KG1 (cell line): ENCODE measurements at places on chromosomes 2 and 18.

DNA sequence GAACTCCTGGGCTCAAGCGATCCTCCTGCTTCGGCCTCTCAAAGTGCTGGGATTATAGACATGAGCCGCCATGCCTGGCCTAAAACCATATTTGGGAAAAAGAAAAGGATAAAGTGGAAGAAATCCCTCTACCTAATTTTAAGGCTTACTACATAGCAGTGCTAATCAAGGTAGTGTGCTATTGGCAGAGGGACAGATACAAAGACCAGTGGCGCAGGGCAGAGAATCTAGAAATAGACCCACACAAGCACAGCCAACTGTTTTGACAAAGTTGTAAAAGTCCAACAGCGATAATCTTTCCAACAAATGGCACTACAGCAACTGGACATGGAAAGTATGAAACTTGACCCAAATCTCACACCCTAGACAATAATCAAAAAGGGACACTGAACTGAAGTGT lies 138.4 kb downstream of the TFCP2L1 start:
- no peak for DNase-seq

DNA sequence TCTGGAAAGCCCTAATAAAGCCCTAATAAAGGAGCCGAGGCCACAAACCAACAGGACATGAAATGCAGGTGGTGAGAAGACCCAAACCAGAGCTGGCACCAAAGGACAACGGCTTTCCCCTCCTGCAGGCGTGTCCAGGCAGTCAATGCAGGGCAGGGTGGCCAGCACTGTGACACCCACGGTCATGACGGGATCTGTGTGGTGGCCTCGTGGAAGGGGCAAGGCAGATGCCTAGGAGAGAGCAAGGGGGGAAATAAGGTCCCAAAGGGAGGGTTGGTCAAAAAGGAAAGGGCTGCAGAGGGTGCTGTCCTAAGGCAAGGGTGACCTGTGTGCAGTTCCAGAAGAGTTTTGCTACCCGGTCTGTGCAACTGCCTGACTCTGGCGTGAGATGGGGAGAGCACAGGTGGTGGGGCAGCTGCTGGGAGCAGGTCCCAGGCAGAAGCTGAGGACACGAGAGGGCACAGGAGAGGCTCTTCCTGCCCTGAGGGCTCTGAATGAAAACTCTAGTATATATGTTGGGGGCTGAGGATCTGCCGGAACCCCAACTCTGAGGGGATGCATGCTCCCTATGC lies 156.7 kb downstream of the TPO start:
- DNase-seq, result no peak

GRCh38 chr18:2656237-2656980 lies 883 bp downstream of the SMCHD1 start:
- no peak for DNase-seq

DNA sequence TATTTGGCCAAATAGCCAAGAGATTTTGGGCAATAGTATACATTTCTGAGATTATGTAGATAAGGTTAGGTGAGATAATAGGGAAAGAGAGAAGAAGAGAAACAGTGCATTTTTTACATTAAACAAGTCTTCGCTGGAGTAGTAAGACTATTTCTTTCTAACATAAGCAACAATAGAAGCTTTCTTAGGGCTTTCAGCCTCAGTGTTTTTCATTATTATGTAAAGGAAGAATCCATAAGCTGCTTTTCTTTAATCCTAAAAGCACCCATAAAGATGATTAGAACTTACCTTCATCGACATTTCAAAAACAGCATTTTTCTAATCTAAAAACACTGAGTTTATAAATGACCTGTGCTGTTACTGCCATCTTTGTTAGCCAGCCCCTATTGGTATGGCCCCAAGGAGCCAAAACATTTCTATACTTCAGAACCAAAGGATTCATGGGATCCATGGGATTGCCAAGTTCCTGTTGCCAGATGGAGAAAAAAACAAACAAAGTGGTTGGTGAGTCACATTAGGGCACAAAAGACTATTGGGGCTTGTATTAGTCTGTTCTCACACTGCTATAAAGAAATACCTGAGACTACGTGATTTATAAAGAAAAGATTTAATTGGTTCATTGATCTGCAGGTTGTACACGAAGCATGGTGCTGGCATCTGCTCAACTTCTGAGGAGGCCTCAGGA lies 88.2 kb downstream of the SCG2 start:
- no peak for DNase-seq

- DNase-seq, result no peak
Measured at GRCh38 chr2:174692256-174692919, 71.9 kb downstream of the CHRNA1 start.

DNA sequence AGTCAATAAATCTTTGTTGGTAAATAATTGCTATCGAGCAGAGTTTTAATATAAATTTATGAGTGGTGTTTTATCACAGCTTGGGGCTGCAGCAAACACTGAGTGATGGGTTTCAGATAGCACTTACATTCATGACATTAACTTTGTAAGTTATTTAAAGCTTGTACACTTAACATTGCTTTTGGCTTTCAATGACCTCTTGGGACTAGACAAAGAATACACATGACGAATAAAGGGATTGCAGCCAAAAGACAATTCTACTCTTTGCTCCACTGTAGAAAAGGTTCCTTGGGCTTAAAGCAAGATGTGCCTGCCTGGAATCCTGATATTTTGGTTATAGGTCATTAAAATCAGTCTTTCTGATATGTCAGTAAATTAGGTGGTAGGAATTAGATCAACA lies 299.5 kb downstream of the GBX2 start:
- no peak for DNase-seq

GRCh38 chr2:206971805-206972204 lies 32.5 kb downstream of the CPO start:
- no peak for DNase-seq

GRCh38 chr2:176683618-176684111 lies 414.4 kb downstream of the MTX2 start:
- no peak for DNase-seq

- DNase-seq, result no peak
Measured at GRCh38 chr2:25265001-25265400, 76.7 kb downstream of the DNMT3A start.

GRCh38 chr18:75255094-75255493 lies 44.5 kb downstream of the TSHZ1 start:
- no peak for DNase-seq

- no peak for DNase-seq
Measured at GRCh38 chr2:170991398-170992182, 62.5 kb downstream of the GORASP2 start.

DNA sequence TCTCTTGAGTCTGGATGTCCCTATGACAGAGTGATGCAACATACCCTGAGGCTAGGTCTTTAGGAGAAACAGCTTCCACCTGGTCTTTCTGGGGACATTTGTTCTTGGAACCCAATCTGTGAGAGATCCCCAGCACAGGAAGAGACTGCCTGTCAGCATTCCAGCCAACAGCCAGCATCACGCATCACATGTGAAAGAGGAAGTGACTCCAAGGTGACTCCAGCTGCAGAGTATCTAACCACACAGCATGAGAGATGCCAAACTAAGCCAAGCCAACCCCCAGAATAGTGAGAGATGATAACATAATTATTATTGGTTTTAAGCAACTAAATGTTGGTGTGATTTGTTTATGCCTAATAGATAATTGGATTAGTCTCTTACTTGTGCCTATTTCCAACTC lies 35.7 kb downstream of the C18orf63 start:
- DNase-seq, result no peak

GRCh38 chr2:204183608-204184007 lies 247.0 kb downstream of the ICOS start:
- no peak for DNase-seq

GRCh38 chr2:88590998-88591613 lies 36.2 kb downstream of the EIF2AK3 start:
- DNase-seq, result peak; percentile 25

- DNase-seq, result no peak
Measured at GRCh38 chr2:159147690-159148089, 138.8 kb downstream of the WDSUB1 start.

DNA sequence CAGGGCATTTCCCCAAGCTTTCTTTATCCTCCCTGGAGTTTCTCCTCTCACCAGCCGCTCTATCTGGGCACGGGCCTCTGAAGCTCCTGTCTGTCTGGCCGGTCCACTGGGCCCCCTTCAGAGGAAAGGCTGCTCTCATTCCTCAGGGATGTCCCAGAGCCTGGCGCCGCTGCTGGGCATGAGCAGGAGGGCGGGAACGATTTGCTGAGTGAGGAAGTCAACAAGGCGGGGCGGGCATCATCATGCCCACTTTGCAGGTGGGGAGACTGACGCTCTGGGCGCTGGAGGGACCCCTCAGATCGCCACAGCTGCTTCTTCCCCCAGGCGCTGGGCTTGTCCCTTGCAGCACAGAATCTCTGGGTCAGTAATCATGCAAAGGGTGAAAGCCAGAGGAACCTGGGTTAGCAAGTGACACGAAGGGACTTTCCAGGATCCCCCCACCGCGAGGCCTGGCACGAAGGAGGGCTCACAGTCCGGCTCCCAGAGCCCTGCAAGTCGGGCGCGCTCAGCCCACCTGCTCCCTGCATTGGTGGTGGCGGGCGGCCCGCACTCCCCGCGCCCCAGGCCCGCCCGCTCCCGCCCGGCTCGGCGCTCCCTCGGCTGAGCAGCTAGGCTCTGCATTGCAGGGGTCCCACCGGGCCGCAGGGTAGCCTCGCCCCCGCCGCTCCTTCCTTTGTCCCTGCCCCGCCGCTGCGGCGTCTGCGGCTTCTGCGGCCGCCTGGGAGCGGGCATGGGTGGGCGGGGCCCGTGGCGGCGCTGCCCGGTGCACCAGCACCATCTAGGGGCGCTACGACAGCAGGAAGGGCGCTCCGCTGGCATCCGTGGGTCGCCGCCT lies 157.8 kb downstream of the CYRIA start:
- no peak for DNase-seq

DNA sequence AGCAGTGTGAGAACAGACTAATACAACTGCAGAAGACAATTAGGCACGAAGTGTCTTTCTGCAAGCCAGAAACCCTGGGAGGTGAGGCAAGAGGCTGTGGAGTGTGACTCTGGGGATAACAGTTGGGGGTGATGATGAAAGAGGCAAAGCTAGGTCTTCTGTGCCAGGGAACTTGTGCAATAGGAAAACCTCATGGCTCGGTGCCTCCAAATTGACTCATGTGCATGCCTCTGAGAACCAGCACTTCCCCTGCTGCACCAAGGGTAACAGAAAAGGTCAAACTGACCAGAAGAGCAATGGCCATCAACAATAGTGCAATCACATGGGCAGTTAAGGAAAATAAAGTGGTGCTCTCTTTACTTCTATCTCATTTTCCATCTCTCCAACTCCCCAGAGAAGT lies 136.4 kb downstream of the SCG2 start:
- DNase-seq, result no peak

DNA sequence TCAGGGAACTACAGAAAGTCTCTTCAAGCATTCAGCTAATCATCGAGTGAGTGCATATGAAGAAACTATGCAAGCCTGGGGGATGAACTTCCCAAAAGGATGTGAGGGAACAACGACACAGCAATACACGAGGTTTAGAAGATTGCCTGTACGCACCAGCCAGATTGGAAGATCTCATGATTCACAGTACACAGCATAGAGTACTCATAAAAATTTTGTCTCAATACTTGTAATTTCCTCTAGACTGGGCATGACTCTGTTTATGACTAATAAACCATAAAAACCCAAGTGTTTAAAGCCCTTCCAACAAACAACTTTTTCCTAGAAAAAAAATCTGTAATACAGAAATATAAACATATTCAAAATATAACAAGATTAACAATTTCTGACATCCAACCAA lies 279.7 kb downstream of the KCNJ3 start:
- no peak for DNase-seq

DNA sequence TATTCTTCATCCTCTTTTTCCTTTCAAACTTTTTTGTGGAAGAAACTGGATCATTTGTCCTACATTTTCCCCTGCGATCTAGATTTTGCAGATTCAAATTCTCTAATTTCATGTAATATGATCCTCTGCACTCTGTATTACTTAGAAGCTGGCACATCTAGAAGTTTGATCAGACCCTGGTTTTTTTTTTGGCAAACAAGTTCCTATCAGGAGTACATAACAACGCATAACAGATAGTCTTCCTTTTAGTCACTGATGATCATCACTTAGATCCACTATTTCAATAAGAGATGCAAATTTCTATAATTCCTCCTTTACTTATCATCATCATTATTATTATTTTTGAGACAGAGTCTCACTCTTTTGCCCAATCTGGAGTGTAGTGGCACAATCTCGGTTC lies 117.1 kb downstream of the CDH2 start:
- DNase-seq, result no peak

GRCh38 chr2:224062481-224063297 lies 23.6 kb upstream of the SERPINE2 start:
- no peak for DNase-seq

- no peak for DNase-seq
Measured at GRCh38 chr2:113980946-113981345, 91.1 kb downstream of the ACTR3 start.

GRCh38 chr2:144886862-144887261 lies 366.9 kb upstream of the ZEB2 start:
- no peak for DNase-seq

DNA sequence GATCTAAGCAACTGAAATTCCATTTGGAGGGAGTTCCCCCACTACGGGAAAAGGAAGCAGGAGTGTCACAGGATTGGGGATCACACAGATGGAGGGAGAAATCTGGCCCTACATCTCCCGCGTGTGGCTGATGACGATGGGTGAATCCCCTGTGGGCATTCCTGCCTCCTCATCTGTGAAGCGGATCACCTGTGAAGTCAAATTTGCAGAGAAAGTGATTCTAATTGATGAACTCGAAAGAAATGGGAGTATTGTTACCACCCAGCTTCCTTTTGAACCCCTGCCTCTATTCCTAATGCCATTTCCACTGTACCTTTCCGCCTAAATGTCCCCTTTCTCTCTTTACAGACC lies 92.0 kb downstream of the CMPK2 start:
- DNase-seq, result no peak

DNA sequence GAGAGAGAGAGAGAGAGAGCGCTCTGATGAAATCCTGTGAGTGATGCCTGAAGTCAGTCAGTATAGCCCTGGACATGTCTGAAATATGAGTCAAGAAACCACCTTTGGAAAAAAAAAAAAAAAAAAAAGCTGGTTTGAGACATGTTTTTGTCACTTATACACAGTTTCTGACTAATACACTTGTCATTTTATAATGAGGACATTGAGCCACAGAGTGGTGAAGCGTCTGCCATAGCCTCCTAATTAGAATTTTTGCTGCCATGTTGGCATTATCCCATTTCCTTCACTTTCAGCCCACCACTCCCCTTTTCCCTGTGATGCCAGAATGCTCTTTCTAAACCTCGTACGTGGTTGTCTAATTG lies 15.7 kb upstream of the MYO3B start:
- no peak for DNase-seq

DNA sequence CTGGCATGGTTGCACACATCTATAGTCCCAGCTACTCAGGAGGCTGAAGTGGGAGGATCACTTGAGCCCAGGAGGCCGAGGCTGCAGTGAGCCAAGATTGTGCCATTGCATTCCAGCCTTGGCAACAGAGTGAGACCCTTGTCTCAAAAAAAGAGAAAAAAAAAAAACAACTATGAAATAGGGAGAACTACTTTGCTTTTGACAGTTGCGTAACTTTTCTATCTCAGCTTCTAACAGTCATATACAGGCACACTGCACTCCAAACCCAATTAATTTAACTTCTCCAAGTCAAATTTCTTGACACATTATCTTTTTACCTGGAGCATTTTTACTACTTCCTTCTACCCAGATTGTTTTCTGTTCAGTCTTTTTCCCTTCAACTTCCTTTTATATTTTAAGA lies 24.1 kb upstream of the VWC2L start:
- no peak for DNase-seq

- DNase-seq, result no peak
Measured at GRCh38 chr2:61485281-61485680, 14.4 kb upstream of the USP34 start.

- DNase-seq, result no peak
Measured at GRCh38 chr18:21463718-21464117, 136.8 kb downstream of the ESCO1 start.
